ENCODE measurements at places on chromosomes 1 and 21.

GRCh38 chr1:206887701-206888100 lies 9.5 kb upstream of the IL24 start:
- no peak for DNase-seq

- no peak for DNase-seq
These were observed 4.1 kb upstream of the VHLL start for GRCh38 chr1:156303241-156303640.

DNA sequence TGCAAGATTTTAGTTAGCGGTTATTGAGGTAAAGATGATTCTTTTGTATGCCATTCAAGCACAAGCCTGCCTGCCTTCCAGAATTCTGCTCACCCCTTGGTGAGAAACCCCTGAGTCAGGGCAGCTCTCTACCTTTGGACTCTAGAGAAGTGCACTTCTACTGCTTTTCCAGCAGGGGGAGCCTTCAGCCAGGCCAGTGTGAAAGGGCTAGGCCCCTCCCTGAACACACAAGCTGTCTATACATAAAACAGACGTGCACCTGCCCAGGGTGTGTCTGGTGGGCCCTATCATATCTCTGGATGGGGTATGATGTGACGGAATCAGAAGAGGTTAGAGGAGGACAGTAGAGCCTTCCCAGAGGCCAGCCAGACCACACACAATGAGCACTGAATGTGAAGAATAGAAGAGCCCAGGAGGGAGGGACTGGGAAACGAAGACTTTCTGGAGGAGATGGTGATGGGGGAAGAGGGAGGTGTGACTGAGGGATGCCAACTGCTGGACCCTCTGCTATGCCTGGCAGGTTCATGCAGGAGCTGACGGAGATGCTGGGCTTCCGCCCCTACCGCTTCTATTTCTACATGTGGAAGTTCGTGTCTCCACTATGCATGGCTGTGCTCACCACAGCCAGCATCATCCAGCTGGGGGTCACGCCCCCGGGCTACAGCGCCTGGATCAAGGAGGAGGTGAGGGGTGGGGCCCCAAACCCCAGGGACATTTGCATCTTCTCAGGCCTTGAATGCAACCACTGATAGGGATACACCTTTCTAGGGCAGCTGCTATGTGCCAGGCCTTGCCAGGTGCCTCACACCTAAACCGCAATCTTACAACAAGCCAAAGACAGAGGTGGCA lies 13.0 kb upstream of the KCNC4 start:
- DNase-seq: peak; percentile 62

DNA sequence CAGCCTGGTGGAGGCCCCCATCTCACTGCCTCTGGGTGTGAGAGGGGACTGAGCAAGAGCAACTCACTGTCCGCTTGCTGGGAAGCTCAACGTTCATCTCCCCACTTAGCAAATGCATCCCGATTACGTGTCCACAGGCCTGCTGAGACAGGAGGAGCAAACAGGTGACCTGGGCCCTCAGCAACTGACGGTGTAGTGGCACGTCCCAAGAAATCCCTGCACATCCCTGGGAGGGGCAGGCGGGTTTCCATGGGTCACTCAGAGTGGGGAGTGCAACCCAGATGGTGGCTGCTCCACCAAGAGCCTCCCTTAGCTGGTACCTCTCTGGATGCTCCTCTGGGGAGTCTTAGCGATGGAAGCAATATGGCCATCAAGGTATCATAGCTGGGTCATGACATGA lies 229.4 kb downstream of the DYRK1A start:
- DNase-seq: no peak

DNA sequence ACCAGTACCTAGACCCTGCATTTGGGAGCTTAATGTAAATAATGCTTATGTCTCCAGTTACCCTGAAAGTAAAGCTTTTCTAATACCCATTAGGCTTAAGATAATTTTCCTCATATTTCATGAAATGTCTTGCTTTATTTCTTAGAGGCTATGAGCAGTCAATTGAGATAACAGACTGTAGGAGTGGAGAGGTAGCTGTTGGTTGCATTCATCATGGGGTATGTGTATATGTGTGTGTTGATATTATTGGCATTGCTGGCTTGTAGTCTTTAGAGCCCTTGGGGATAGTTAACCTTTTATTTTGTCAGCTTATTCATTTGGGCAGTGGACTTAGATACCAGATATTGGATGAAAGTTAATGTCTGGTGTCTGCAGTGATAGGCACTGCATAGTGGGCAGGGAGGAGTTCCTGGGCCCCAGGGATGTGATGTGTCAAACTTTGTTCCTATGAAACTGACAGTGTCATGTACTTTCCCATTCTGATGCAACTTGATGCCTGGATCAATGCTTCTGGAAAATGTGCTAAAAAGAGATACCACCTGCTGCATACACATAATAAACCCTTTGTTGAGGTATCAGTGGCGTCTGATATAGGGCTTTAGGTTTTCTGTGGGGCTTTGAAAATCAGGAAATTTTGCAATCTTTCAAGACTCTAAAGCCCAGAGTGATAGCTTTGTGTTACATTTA lies 83.9 kb downstream of the MAST2 start:
- no peak for DNase-seq

GRCh38 chr1:192849011-192849410 lies 40.2 kb downstream of the RGS2 start:
- no peak for DNase-seq

DNA sequence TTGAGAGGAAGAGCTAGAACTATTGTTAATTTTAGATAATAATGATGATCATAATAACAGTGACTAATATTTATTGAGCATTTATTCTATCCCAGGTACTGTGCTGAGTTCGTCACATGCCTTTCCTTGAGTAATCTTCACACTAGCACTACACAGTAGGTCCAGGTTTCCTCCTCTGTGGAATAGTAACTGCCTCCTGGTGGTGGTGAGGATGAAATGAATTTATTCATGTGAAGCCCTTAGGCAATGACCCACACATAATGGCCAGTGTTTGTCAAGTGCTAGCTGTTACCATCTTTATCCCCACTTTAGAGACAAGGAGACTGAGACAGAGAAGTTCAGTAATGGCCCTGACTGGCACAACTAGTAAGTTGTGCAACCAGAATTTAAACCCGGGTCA lies 5.9 kb downstream of the NIPAL3 start:
- no peak for DNase-seq

DNA sequence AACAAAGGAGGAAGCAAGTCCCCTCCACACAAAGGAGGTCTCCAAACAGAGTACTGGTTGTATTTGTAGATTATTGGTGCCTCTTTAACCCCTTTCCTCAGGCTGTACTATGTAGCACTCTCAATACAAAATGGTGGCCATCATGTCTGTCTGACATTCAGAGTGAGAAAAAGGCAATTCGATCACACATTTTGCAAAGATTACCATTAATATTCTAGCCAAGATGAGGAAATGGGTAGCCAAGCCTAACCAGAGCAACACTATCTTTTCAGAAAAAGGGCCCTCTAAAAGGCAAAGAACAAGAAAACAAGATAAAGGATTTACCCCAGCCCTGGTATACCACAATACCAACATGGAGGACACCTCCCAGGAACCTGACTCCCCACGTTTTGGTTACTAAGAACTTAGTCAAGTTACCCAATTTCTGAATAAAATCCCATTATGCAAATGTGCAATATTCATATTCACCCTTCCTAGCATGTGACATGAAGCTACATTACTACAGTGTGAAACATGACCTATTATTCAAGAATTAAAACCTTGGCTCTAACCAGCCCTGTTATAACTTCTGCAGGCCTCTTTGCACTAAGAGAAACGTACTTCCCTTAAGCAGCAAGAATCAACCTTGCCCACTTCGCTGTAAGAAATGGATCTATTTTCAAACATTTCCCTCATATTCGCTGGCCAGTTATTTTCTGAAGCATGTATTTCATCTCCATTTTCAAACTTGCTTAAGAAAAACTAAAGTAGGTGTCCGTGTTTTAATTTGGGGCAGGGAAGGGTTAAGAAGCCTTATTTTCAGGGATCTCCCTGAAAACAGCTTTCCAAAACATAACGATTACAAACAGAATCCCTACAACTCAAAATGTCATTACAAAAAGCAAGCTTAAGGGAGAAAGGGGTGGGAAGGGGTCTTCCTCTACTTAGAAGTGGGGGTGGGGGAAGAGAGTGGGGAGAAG lies 2.1 kb downstream of the KDM5B start:
- no peak for DNase-seq

DNA sequence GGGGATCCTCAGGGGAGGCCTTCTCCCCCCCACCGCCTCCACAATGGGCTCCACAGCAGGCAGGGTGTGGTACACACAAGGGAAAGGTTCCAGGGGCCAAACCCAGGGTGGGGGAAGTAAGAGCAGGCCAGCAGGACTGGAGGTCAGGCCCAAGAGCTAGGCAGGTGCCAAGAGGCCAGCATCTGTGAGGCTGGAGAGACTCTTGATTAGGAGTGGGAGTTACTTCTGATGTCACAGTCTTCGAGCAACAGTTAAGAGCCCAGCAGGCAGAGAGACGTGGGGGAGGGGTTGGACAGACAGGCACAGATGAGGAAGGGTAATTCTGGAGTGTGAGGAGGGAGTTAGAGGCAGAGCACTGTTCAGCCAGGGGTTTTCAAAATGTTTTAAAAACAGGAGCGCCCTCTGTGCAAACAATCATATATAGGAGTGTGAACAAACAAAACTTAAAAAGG lies 55.8 kb downstream of the SLC9A1 start:
- no peak for DNase-seq

DNA sequence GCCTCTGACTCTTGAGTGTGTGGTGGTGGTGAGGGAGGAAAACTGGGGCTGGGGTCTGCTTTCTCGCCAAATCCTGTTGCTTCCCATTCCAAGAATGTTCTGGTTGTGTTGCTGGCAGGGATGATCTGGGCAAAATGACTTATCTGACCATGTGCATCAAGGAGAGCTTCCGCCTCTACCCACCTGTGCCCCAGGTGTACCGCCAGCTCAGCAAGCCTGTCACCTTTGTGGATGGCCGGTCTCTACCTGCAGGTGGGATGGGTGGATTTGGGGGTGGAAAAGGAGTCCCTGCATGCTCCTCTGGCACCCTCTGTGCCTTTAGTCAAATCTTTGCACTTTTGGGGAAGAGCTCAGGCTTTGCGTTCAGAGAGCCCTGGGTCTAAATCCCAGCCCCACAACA lies 18.1 kb downstream of the CYP4B1 start:
- DNase-seq: no peak

DNA sequence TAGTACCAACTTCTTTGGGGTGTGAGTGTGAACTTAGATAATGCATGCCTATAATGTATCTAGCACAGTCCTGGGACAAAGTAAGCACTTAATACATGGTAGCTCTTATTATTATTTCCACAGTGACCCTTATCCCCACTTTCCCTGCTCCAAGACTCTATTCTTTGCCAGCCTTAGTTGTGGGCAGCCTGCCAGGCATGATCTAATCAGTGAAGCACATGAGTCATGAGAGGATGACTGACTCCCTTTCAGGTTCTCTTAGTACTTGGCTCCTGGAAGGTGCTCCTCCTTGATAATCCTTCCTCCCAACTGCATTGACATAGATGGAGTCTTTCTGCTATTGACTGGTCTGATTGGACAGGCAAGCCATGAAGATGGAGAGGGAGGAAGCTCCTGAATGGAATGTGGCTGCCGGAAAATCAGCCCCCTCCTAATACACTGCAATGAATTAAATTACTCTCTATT lies 17.4 kb upstream of the GNG12 start:
- DNase-seq: no peak

- DNase-seq: peak; percentile 18
These were observed 738 bp downstream of the GNPAT start for GRCh38 chr1:231241750-231242149.

- DNase-seq: peak; percentile 33
These were observed 546 bp downstream of the DONSON start for GRCh38 chr21:33587792-33588484.

- DNase-seq: no peak
These were observed 27.8 kb downstream of the CBR1 start for GRCh38 chr21:36097427-36098181.

GRCh38 chr1:7404046-7404742 lies 366.9 kb upstream of the VAMP3 start:
- DNase-seq: no peak

GRCh38 chr1:107139833-107140702 lies 771 bp upstream of the NTNG1 start:
- DNase-seq: peak; percentile 5

GRCh38 chr1:7857985-7858384 lies 5.1 kb upstream of the UTS2 start:
- DNase-seq: no peak

- DNase-seq: no peak
These were observed 11.8 kb upstream of the KIAA0040 start for GRCh38 chr1:175204330-175204729.

GRCh38 chr1:159800177-159800930 lies 1.8 kb upstream of the FCRL6 start:
- DNase-seq: peak; percentile 33

DNA sequence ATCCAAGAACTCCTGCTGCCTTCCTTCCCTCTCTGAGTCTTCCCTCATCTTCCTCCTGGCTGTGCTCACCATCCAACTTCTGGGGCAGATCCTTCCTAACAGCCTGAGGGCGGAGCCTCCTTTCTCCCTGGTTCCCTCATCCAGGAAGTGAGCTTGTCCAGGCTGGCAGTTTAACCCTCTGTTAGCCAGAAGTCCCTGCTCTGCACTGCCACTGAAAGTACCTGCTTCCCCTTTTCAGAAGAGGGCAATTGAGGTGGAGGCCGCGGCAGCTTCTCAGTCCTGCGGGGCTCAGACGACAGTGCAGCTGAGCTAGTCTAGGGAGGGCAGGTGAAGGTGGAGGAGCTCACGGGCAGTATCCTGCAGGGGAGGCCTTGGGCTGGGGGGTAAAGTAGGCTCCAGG lies 149.1 kb downstream of the FCRL5 start:
- DNase-seq: no peak

- DNase-seq: no peak
These were observed 353.4 kb upstream of the AJAP1 start for GRCh38 chr1:4301007-4301406.

DNA sequence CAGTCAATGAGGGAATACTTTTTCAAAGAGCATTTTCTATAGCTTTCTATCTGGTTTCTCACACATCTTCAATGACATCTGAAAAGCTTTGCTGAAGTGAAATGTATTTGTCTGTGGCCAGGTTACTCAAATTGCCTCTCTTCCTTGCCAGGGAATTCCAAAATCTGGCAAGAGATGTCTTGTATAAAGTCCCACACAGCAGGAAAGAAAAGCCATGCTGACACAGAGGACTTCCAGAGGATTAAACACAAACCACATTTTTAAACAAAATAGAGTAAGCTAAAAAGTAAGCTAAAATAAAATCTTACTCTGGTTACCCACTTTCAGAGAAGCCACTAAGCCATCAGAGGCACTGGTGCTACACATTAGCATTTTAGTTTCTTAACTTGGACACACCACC lies 93.1 kb upstream of the BCAR3 start:
- DNase-seq: no peak

GRCh38 chr1:3417082-3417739 lies 37.3 kb upstream of the ARHGEF16 start:
- no peak for DNase-seq

DNA sequence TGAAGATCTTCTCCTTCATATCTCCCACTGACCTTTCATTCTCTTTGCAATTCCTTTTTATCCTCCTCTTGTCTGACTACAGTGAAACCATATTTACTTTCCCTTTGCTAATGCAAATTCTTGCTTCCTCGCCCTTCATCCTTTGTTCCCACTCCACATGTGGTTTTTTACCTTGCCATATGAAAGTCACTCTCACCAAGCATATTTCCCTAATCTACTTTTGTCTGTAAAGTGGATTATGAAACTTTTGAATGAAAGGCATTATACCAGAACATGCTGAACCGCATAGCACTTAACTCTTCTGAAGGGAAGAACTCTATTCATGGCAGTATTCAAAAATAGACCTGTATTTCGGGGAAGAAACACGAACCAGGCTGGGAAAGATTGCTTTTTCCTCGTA lies 8.0 kb upstream of the TMPRSS15 start:
- DNase-seq: no peak
